Neural crest cell (in vitro differentiated cells): ENCODE measurements at places on chromosomes 7 and 10.

DNA sequence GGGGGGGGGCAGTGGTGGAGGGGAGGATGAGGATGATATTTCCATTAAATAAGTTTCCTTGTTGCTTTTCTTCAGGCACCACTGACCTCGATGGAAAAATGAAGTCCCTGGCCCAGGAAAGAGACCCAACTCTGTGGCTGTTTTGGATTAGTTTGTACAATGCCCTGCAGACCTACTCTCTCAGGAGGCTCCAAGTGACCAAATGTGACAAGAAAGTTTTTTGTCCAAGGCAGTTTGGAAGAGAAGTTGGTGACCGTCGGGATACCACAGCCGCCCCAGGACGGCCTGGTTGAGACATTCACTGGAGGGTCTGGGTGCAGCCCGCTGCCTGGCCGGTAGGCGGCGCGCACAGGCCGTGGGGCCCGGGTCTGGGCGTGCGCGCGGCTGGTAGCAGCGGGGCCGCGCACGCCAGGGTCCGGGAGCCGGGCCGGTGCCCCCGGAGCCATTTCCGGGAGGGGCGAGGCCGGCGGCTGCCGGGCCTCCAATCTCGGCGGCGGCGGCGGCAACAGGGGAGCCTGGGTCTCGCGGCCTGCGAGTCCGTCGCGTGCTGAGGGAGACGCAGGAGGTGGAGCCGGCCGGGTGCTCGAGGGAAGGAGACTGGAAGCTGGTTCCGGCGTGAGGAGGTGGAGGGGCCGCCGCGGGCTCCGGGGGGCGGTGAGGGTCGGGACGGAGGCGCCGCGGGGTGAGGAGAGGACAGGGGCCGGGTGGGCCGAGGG, at the start of gene SGPL1:
Gene SGPL1 (plus strand): TSS at position 445 of the 716 bp plus-strand sequence. CDS start 906 bp downstream, outside the sequence.
- DNase-seq = peak; percentile 88

DNA sequence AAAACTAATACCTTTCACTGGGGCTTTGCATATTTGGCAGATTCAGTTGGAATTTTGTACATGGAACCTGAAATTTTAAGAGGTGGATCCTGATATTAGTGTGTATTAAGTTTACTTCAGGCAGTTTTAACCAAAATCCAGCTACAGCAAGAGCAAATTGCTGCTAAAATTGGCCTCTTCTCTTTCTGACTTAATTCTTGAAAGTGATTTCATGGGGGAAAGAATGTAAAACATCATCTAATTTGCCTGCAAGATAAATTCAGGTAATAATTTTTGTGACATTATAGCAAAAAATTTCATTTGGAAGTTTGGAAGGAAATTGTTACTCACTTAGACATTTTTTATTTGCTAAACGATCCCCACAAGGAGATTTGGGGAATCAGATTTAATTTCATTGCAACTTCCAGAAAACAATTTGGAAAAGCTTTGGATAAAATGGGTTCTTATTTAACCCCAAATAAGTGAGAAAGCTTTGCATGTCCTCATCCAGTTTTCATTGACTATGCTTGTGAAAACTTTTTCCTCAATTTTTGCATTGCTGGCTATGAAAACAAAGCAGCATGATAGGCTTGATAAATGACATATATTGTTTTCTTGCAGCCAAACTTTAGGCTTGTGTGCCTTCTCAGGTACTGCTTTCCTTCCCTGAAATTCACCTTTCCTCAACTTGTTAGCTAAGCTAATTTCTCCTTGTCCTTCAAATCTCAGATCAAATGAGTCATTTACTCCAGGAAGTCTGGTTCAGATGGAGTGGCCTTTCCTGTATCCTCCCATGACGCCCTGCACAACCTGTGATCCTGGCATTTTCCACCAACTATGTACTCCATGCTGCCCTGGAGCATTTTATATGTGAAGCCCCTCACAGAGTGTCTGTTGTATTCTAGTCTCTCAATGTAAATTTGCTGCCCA, 27.4 kb upstream of the ZNF438 start:
- DNase-seq = no peak

- DNase-seq = no peak
Observed at GRCh38 chr7:90236721-90237289, 8.2 kb upstream of the CFAP69 start.

GRCh38 chr10:129945941-129946760, 17.9 kb downstream of the EBF3 start:
- no peak for DNase-seq

DNA sequence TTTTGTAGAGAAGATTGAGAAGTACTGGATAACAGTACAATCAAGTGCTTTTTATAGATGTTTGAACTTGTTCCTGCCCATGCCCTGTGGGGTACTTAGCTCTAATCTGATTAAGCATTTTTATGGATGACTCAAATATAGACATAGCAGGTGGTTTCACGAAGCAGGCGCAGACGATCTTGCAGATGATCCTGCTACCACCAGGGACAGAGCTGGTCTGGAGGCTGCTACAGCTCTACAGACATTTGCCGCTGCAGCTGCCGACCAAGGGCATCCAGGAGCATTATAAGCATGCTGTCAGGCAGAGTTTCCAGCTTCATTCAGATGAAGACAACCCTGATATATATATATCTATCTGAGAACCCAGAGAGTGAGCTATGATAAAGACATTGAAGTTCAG, 650.4 kb downstream of the NXPH1 start:
- no peak for DNase-seq

DNA sequence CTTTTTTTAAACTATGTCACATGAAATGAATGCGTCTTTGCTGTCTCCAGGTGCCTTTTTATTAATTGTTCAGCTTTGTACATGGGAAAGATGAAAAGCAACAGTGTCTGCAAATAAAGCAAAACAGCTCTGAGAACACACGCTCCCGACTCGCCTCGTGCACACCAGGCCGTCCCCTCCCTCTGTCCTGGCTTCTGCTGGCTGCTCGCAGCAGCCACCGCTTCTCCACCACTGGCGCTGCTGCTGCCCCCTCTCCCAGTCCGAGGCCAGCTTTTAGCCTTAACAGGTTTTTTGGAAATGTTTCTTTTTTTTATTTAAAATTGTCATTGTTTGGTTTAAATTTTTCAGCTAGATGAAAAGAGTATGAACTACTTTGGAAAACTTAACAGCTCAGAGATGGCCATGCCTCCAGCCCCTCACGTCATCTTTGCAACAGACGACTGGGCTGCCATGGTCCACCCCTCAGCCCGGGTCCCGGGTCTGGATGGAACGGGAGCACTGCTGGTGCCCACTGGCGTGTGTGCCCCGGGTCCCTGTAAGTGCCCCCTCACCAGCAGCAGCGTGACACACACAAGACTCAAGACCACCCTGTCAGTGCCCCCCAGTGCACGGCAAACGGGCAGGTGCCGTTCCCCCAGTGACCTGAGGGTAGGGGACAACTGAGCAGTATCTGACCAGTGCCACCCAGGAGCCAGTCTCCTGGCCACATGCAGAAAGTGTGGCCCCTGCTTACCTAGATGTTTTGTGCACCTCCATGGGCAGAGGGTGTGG, 415.6 kb upstream of the FOXK1 start:
- no peak for DNase-seq

GRCh38 chr10:8393531-8393930, 339.0 kb downstream of the GATA3 start:
- no peak for DNase-seq

GRCh38 chr7:152342796-152343195, 93.0 kb downstream of the KMT2C start:
- no peak for DNase-seq

DNA sequence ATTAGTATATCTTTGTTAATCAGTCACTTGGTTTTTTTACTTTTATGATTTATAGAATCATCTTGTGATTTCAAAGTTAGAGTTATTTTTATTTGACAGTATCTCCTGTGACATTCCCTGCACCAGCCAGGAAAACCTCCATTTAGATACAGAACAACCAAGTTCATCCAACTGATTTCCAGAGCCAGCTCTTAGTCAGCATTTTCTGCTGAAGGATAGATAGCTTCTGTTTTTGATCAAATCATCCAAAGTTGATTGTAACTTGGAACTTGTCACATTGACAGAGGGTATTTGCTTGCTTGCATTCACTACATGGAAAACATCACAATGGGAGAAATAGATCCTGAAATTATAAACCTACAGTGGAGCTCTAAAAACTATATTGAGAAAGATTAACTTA, 122.6 kb downstream of the PON1 start:
- DNase-seq = no peak

- DNase-seq = no peak
Observed at GRCh38 chr7:47452295-47452694, 129.6 kb downstream of the TNS3 start.

GRCh38 chr10:104120903-104121484, 977 bp upstream of the SFR1 start:
- DNase-seq = peak; percentile 51

DNA sequence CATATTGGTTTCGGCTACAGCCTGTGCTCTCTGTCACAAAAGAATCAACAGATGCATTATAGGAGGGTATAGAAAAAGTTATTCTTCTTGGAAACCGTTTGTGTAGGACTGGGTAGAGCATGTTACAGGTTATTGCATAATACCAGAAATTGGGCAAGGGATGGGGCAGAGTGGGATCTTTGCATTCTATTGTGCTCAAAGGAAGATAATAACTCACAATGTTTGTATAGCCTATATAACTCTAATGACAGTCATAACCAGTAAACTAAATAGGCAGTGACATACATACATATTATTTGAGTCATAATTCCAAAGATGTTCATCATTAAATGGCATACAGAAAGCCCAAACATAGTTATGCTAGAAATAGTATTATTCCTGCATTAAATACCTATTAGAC, 179.7 kb downstream of the XPNPEP1 start:
- no peak for DNase-seq

DNA sequence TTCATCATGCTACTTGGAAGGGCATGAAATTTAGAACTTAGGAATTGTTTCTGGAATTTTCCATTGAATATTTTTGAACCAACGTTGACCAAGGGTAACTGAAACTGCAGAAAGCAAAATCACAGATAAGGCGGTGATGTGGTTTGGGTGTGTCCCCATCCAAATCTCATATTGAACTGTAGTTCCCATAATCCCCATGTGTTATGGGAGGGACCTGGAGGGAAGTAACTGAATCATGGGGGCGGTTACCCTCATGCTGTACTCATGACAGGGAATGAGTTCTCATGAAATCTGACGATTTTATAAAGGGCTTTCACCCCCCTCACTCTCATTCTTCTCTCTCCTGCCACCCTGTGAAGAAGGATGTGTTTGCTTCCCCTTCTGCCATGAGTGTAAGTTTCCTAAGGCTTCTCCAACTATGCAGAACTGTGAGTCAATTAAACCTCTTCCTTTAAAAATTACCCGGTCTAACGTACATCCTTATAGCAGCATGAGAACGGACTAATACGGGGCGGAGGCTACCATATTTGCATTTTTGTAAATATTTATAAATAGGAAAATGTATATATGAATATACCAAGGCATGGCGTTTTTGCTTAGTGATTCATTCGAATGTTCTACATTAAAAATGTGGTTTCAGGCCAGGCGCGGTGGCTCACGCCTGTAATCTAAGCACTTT, 12.4 kb downstream of the NMT2 start:
- DNase-seq = no peak

DNA sequence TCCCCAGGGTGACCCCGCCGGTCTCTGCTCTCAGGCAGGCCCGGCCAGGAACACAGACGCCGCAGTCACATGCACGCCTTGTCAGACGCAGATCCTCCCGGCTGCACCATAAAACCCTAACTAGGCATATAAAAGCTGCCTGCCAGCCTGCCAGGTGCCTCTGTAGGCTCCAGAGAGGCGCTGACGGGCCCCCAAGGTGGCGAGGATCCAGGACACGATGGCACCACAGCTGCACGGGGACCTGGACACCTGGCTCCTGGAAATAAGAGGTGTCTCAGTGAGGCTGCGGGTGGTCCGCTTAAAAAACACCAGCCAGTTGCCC, 21.9 kb upstream of the GDF10 start:
- no peak for DNase-seq

GRCh38 chr10:31677195-31678138, 251.2 kb downstream of the ARHGAP12 start:
- peak; percentile 73 for DNase-seq

GRCh38 chr10:43046288-43046991, 30.4 kb upstream of the RET start:
- no peak for DNase-seq

GRCh38 chr7:19121977-19122588, 4.6 kb upstream of the TWIST1 start:
- DNase-seq = no peak

DNA sequence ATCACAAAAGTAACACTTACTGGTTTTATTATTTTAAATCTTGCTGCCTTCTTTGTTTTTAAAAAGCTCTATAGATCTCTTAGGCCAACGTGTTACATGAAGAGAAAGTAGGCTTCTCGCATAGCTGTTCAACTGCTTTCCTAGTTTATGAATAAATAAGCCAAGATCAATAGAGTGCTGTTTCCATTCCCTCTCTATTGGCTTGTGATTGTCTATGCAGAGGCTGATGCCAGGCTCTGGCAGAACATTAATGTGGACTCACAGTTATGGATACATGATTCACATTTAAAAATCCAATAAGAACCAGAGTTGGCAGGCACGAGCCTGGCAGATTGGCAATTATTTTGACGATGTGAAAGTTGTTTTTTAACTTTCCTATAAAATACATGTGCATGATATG, 137.5 kb downstream of the GNAT3 start:
- no peak for DNase-seq

DNA sequence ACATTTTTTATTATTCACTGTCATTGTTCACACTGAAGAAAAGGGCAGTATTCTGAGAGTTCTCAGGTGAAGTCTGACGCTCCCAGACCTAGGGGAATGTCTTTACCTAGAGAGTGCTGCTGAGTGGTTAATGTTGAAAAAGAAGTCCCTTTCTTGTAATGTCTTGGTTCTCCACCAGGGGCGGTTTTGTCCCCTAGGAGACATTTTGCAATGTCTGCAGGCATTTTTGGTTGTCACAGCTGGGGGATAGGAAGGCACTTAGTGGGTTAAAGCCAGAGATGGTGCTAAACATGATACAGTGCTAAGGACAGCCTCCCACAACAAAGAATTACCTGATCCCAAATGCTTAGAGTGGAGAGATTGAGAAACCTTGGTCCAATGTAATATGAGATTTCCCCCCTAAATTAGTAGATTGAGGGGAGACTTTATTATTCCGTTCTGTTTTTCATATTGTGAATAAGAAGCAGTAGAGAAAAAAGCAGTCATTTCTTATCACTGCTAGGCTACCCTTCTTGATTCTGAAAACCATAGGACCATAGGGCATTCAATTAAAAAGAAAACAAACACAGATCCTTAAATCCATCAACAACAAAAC, 13.1 kb downstream of the UMAD1 start:
- DNase-seq = peak; percentile 35

- DNase-seq = no peak
Observed at GRCh38 chr7:80940539-80941207, 21.8 kb upstream of the SEMA3C start.
